ENCODE measurements at places on chromosomes 3 and 15. TPM values are rescaled to one million over a fixed set of nuclear protein-coding genes. Genes with fewer than 3 reads are reported as not detected.

Gene SLC28A1
- total RNA-seq, result not detected

Gene IQCH
- total RNA-seq, result 6.9 TPM

Gene BCL6
- total RNA-seq, result 95.7 TPM

Gene SEMA7A
- total RNA-seq, result 11.4 TPM

Gene NCBP2
- total RNA-seq, result 92.5 TPM

Gene INAFM2
- 40.5 TPM for total RNA-seq

Gene TYRO3
- total RNA-seq, result 9.6 TPM

Gene PLA2G4E
- not detected for total RNA-seq

Gene FHIT
- 0.53 TPM for total RNA-seq

Gene STARD5
- total RNA-seq, result 4.0 TPM

Gene MUSTN1
- 78.0 TPM for total RNA-seq

Gene SERINC4
- total RNA-seq, result 0.10 TPM

Gene SIDT1
- not detected for total RNA-seq

Gene FILIP1L
- total RNA-seq, result 10.8 TPM
